ENCODE measurements at places on chromosomes 5 and 9. TPM values are rescaled to one million over a fixed set of nuclear protein-coding genes. Genes with fewer than 3 reads are reported as not detected.

GRCh38 chr5:142366007-142366406, 41.2 kb upstream of the SPRY4 start:
- no peak for DNase-seq

- DNase-seq, result no peak
Observed at GRCh38 chr5:101103874-101104273, 200.8 kb upstream of the ST8SIA4 start.

SLC45A2 gene
- not detected for polyA plus RNA-seq

GRCh38 chr5:38554861-38555260, 1.6 kb downstream of the LIFR start:
- no peak for DNase-seq

DNA sequence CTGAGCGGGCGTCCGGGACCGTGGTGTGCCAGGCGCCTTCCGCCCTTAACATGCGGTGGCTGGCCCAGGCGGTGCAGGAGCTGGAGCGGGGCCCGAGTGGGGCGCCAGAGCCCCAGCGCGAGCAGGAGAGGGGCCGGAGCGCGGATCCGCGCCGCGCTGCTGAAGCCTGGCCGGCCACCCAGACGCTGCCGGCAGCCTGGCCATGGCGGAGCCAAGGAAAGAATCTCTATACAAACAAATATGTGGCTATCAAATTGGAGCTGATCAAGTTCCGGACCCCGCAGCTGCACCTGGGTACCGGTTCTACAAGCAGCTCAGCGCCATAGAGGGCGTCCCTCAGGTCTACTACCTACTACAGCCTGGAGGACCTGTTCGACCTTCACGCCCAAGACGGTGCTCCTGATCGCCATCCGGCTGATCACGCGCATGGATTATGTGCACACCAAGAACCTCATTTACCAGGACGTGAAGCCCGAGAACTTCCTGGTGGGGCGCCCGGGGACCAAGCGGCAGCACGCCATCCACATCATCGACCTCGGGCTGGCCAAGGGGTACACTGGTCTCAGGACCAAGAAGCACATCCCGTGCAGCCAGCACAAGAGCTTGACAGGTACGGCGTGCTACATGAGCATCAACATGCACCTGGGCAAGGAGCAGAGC, 55.8 kb downstream of the JAK2 start:
- DNase-seq, result no peak

GRCh38 chr5:143019157-143019556, 249.0 kb downstream of the ARHGAP26 start:
- no peak for DNase-seq

DNA sequence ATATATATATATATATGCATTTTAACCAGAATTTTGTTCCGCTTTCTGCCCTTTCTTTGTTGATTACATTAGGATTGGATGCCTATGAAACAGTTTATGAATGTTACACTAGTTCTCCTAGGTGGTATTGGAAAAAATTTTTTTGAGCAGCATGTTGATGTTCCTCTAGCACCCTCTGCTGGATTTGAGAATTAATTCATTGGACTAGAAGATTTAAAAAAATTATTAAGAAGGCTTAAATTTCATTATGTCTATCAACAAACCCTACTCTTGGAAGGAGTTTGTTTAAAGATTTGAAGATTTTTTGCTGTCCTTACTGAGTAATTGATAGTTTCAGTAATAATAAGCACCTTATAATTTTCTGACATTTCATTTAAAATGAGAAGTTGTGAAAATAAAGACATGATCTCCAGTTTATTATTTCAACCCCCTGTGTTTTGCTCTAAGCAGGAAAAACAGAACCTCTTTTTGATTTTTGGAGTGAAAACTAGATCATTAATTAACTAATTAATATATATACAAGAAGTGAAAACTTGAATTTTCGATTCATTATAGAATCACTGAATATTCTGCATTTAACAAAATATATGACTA, 89.6 kb downstream of the CCDC171 start:
- no peak for DNase-seq
